Central memory CD4-positive, alpha-beta T cell (primary cell): ENCODE measurements at places on chromosomes 2 and 18.
A peak's percentile ranks its signal among the peaks of the same experiment; 100 is the strongest.

DNA sequence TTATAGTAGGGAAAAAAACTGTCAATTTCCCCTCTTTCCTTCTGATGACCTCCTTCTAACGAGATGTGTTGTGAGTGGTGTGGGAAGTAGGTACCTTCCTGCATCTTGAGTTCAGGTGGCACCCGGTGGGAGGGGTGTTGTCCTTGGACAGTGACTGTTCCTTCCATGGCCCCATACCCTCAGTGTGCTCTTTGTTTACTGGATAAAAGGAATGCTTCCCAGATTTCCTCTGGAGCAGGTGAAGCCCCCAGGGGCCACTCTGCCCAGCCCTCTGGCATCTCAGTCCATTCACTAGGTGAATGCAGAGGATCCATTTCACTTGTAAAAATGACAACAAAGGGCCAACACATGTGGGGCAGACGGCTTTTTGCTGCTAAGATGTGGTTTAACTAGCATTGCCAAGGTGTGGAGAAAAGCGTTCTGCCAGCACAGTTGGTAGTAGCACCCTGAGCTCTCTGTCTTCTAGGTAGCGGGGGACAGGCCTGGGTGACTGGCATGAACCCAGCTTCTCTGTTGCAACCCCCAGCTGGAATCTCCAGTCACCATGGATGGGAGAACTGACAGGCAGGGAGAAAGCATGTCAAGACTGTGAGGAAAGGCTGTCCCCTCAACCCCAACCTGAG, 6.9 kb downstream of the GDF7 start:
- DNase-seq, result no peak

DNA sequence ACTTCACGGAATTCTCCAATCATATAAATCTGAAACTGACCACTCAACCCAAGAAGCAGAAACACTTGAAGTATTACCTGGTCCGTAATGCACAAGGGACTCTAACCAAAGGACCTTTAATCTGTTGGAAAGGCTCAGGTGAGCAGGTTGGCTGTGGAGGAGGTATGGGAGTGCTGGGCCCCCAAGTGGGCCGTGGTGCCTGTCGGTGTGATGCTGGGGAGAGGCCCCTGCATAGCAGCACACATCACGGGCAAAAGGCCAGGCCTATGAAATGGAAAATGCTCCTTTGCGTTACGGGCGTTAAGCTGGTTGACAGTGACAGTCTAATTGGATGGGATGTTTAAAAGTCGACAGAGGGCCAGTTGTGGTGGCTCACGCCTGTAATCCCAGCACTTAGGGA, 42.6 kb downstream of the GREB1 start:
- no peak for DNase-seq

- DNase-seq, result no peak
These were observed 62.8 kb upstream of the RBM44 start for GRCh38 chr2:237735798-237736197.

DNA sequence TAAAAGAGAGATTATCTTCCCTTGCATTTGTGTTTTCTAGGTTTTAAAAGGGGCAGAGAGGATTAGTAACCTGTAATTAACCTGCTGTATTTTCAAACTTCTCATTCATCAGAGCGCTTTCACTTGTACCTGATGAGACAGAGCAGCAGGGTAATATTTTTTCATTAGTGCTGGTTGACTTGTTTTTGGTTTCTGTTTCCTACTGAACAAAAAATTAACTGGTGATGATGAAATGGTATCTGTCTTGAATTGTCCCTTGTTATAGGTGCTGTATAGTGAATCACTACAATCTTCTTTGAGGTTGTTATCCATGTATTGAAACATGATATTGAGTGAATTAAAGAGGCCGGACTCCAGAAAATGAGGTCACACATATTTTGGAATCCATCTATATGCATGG, 37.9 kb downstream of the CDH20 start:
- no peak for DNase-seq

DNA sequence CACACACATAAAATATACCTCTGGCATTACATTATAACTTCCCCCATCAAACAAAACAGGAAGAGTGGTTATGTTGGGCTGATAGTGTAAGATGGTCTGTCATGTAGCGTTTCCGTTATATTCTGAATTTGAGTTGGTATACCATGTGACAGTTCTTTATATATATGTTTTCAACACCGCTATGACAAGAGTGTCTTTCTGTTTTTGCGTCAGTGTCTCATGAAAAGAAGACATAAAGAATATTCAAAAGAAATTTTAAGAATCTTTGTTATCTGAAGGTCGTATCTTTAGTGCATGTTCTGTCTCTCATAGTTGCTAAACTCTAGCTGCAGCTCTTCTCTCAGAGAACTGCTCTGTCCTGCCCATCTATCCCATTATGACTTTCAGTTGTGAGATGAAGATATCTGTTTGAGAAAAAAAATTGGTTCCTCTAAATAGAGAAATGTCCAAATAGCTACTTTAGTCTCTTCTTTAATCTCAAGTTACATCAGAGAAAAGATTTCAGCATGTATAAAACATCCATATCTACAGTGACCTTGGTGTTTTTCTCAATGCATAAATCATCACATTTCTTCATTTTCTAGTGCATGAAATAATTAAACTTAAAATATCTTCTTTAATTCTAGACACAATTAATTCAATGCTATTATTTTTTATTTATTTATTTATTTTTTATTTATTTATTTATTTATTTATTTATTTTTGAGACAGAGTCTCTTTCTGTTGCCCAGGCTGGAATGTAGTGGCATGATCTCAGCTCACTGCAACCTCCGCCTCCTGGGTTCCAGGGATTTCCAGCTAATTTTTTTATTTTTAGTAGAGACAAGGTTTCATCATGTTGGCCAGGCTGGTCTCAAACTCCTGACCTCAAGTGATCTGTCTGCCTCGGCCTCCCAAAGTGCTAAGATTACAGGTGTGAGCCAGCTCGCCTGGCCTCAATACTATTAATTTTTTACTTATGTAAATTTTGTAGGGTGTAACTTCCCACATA, 24.3 kb upstream of the PSME4 start:
- peak; percentile 83 for DNase-seq
